ENCODE measurements at places on chromosomes 4 and X.

GRCh38 chr4:135250040-135250439 is 1048.5 kb upstream of the PABPC4L start:
- no peak for DNase-seq

GRCh38 chrX:74505437-74505836 is 84.1 kb downstream of the SLC16A2 start:
- no peak for DNase-seq

GRCh38 chr4:186730621-186731020 is 7.0 kb upstream of the FAT1 start:
- DNase-seq = no peak

DNA sequence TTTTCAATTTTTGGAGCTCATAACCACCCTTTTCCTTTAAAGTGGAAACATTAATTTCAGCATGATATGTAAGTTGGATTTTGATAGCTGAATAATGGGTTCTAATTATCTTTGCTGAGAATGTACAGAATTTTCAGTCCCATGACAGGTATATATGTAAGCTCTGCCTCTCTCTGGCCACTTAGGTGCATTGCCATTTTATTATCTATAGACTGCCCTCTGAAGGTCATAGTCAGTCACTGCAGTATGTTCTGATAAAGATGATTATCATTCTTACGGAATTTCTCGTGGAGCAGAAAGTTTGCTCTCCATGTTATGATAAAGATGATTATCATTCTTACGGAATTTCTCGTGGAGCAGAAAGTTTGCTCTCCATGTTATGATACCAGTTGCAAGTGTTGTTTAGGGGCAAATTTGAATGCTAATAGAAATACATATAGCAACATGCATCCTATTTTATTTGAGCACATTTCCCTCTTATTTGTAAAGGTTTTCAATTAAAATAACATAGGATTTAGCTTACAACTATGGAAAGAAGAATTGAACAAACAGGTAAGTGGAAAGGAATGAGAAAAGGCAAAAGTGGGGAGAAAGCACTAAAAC is 10.4 kb downstream of the AFP start:
- DNase-seq = peak; percentile 42

DNA sequence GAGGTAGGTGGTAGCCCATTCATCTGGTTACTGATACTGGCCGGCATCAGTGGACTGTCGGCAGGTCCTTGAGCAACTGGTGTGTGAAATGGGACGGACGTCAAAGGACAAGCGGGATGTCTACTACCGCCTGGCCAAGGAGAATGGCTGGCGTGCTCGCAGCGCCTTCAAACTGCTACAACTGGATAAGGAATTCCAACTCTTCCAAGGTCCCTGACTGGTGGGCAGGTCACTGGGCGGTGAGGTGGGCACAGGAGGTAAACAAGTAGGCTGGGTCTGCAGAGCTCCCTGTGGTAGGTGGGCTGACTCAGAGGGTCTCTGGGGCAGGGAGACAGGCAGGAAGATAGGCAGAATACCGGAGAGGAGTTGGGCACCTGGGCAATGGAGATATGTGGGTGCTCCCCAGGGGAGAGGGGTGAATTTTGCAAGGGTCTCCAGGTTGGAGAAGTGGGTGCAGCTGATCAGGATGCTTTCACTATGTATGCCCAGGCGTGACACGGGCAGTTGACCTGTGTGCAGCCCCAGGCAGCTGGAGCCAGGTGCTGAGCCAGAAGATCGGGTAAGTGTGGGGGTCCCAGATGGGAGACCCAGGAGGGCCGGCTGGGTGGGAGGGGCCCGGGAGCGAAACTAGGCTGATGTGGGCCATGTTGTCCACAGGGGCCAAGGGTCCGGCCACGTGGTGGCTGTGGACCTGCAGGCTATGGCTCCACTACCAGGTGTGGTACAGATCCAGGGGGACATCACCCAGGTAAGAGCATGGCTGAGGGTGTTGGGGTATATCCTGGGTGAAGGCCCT is 2.2 kb downstream of the FTSJ1 start:
- DNase-seq = no peak

DNA sequence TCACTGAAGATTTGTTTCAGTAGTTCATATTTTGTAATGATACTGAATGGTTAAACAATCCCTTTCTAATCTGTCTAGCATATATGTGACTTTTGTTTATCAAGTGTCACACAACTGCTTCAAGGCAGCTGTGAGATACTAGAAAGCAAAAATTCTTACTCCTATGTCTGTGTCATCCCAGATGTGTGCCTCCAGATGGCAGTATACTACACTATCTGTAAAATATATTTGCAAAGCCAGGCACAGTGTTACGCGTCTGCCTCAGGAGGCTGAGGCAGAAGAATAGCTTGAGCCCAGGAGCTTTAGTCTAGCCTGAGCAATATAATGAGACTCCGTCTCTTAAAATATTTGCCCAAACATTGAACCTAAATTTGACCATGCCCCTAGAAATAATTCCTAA is 4.0 kb downstream of the NUDT10 start:
- peak; percentile 52 for DNase-seq

- DNase-seq = no peak
These were observed 83.8 kb downstream of the UNC5C start for GRCh38 chr4:95465010-95465409.

DNA sequence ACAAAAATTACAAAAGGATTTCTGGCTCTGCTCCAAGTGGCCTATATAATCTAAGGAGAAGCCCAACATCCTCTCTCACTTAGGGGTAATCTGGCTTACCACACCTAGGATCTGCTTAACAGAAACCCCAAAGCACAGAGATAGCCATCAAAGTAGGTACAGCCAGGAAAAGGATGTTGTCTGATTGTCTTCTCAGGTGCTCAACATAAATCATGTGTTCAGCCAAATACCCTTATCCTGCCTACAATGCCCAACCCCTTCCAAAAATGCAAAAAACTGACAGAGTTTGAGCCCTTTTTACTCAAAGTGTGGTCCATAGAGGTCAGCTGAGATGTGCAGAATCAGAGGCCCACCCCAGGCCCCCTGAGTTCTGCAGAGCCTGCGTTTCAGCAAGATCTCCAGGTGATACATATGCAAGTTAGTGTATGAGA is 53.9 kb downstream of the PPM1K start:
- DNase-seq = no peak

DNA sequence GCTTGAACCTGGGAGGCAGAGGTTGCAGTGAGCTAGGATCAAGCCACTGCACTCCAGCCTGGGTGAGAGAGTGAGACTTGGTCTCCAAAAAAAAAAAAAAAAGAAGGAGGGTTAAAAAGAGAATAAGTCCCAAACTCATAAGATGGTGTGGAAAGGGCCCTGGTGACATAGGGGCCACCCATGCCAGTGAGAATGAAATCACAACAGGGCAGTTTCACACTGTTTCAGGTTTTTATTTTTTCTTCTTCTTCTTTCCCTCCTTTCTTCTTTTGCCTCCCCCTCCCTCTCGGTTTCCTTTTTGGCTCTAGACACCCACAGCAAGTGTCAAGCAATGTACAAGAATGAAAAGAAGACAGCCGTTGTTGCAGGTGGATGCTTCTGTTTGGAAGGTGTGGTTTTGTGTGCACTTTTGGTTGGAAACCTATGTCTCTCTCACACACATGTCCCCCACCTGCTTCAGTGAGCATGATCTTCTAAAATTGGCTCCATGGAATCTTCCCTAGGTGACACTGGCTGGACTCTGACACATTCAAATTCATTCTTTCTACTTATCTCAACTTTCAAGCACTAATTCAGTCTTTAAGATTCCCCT is 14.4 kb upstream of the TLR8 start:
- no peak for DNase-seq

- peak; percentile 77 for DNase-seq
These were observed 7.8 kb upstream of the SH3TC1 start for GRCh38 chr4:8191136-8191747.
